Stimulated activated CD4-positive, alpha-beta T cell treated with anti-CD3 and anti-CD28 coated beads, Interleukin-15, amount 100 ng/mL, for 1 hour (primary cell): ENCODE measurements at places on chromosomes 11 and 22.

- DNase-seq, result no peak
Observed at GRCh38 chr11:6642957-6643356, 12.7 kb downstream of the DCHS1 start.

DNA sequence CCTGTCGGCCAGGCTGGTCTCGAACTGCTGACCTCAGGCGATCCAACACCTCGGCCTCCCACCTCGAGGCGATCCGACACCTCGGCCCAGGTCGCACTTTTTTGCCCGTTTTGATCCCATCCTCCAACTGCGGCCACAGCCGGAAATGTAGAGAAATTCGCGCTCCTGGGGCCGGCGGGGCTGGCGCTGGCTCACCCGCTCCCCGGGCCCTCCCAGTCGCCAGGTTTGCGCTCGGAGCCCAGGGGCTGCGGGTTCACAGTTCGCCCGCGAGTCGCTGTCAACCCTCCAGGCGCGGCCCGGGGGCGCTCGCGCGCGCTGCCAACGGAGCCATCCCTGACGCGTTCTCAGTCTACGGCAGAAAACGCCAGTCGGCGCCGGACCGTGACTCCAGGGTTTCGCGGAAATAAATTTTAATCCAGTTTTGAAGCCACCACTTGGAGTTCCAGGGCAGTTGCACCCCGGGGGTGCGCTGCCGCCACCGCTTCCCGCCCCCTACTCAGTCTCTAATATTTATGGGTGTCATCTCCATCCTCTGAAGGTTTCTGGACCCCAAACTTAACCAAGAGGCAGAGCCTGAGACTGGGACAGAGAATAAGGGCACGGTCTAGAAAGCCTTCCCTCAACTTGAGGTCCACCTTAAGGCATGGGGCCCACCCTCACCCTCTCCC is 1.5 kb upstream of the KLHDC7B start:
- DNase-seq, result peak; percentile 77

DNA sequence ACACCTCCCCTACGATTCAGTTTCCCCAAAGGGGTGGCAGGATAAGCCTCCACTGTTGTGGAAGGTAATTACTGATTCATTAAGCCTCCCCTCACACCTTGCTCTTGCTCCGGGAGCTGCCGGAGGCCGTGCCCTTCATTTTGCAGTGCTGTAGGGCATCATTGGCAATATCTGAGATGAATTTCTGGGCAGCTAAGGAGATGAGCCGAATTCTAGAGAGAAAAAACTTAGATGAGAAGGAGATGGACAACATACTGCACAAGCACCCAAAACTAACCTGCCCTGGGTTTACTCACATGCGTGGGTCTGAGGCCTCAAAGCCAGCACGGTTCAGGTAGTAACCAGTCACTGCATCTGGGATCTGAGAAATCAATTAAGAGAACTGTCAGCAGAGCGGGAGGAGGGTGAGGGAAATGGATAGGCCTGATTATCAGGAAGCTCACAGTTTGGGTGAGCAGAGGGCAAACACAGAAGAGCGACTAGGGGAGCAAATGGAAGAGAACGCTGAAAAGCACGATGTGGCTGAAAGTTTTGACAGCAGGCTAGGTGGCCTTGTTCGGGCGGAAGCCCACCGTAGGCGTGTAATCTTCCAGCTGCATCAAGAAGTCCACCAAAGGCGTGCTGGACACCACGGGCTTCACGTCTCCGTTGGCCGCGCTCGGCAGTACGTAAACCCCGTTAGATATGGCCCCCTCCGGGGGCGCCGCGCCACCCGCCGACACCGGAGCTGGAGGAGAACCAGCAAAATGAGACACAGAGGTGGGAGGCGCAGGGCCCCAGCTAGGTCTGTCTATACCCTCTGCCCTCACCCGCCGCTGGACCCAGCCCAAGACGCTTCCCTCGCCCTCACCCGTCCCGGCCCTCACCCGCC is 689 bp downstream of the TAF10 start:
- no peak for DNase-seq

DNA sequence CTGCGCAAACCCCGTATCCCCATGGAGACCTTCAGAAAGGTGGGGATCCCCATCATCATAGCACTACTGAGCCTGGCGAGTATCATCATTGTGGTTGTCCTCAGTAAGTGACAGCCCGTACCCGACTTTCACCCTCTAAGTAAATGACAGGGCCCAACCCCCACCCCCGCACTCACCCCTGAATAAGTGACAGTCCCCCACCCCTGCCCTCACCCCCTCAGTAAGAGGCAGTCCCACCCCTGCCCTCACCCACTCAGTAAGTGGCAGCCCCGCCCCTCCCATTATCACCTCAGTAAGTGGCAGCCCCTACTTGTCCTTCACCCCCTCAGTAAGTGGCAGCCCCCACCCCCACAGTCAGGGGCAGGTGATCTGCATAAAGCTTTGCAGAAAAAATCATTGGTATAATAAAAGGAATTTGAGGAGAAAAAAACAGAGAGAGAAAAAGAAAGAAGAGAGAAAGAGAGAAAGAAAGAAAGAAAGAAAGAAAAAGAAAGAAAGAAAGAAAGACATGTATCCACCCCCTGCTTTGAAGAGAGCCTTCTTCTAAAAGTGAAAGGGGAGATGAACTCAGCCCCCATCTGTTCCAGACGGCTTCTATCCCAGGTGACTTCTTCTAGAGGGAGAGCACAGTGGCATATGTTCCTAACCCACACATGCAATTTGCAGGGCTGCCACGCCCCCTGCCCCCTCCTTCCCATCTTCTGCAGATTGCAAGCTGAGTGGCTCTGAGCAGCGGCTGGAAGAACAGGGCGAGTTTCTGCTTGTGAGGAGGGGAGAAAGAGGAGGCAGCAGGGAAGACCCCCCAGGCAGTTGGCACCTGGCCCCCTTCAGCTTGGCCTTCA is 12.5 kb upstream of the SMIM35 start:
- no peak for DNase-seq

- DNase-seq, result no peak
Observed at GRCh38 chr11:38019072-38019775, 1421.2 kb upstream of the RAG2 start.

- DNase-seq, result no peak
Observed at GRCh38 chr11:37916331-37916730, 1318.3 kb upstream of the RAG2 start.

GRCh38 chr11:2530855-2531200 is 86.0 kb downstream of the KCNQ1 start:
- DNase-seq, result no peak

GRCh38 chr11:113663567-113663966 is 42.5 kb downstream of the TMPRSS5 start:
- no peak for DNase-seq

- DNase-seq, result no peak
Observed at GRCh38 chr11:116053548-116053919, 549.3 kb upstream of the CADM1 start.

GRCh38 chr11:68313574-68314202 is 1.3 kb downstream of the LRP5 start:
- DNase-seq, result no peak

DNA sequence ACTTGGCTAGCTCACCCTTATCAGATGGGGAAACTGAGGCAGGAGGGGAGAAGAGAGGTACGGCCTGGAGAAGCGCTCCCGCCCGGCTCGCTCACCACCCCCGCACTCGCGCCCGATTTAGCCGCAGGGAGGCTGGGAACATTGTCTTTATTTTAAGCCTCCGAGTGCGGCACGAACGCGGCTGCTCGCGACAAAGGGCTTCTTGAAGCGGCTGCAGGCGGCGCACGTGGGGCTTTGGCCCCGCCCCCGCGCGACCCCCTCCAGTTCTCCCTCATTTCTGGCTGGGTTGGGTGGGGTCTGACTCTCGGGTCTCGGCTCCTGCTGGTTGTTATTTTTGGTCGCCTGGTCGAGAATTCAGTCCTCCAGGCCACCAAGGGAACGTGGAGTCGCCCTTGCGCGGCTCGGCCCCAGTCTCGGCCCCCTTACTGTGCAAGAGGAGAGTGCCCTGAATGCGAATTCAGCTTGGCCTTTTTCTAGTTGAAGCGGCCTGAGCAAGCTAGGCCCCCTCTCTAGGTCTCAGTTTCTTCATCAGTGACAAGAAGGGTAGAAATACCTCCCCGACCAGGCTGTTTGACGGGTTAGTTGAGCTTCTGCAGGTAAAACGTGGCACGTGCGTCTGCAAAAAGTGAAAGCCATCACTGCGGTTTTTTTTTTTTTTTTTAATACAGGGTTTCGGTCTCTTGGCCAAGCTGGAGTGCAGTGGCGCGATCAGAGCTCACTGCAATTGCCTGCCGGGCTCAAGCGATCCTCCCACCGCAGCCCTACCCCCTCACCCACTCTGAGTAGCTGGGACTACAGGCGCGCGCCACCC is 2.6 kb upstream of the CHRM1 start:
- DNase-seq, result no peak

DNA sequence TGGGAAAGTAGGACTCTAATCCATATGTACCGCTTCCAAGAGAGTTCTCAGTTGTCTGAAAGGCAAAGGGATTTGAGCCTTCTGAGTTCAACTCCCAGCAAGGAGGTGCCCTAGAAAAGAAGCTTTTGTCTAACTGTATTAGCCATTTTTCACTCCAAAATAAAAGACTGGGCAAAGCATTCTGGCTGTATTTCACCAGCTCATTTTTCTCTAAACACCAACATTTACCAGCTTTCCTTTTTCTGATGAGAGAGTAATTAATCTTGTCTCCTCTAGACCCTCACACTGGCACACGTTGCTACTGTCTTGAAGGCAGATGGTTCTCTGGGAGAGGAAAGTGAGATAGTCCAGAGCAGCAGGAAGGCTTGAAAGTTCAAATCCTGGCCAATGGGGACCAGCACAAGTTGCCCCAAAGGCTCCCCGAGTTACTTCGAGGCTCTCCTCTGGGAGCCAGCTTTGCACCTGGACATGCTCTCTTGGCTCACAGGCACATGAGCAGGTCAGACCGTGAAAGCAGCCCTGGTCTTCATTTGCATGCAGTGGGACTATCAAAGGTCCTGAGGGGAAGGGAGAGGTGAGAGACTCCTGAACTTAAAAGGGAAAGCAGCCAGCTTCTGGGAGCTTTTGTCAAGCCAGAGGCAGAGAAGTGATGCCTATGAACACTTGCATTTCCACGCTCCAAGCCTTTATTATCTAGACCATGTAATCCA is 100.0 kb downstream of the NTM start:
- no peak for DNase-seq

GRCh38 chr22:33389936-33390335 is 331.8 kb upstream of the SYN3 start:
- DNase-seq, result no peak

DNA sequence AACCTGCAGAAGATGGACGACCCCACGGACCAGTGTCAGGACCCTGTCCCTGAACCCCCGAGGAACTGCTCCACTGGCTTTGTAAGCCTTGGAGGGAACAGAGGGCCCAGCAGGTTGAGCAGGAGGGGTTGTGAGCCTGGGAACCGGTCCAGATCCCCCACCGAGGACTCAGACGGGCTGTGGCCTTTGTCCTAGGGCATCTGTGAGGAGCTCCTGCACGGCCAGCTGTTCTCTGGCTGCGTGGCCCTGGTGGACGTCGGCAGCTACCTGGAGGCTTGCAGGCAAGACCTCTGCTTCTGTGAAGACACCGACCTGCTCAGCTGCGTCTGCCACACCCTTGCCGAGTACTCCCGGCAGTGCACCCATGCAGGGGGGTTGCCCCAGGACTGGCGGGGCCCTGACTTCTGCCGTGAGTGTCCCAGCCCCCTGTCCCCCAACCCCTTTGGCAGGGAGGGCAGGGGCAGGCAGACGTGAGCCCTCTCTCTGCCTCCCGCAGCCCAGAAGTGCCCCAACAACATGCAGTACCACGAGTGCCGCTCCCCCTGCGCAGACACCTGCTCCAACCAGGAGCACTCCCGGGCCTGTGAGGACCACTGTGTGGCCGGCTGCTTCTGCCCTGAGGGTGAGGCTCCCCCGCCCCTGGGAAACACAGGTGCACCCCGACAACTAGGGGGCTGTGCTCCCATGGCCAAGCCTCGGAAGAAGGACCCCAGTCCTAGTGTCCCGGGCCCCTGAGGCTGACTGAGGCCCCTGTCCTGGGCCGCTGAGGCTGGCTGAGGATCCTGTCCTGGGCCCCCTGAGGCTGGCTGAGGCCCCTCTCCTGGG is 6.4 kb downstream of the MUC5AC start:
- DNase-seq, result no peak

DNA sequence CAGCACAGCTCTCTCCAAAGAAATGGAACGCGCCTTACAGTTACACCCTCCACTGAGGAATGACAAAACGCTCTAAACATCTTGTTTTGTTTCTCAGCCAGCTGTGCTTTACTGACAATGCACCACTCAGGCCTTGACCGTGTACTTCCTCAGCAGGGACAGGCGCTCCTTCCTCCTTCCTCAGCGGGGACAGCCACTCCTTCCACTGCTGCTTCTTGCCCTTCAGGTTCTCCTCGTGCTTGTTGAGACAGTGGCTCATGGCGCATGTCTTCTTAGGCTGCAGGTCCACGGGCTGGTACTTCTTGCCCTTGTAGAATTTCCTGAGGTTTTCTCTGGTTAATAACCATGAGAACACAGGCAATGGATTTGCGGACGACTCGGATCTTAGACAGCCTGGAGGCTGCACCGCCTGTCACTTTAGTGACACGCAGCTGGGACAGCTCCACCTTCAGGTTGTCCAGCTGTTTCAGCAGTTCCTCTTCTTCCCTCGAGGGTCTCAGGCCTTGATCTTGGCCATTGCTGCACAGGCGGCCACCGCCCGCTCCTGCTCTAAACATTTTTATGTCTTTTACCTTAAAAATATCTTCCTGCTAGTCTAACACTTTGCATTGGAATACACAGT is 613.8 kb downstream of the BRD1 start:
- no peak for DNase-seq

DNA sequence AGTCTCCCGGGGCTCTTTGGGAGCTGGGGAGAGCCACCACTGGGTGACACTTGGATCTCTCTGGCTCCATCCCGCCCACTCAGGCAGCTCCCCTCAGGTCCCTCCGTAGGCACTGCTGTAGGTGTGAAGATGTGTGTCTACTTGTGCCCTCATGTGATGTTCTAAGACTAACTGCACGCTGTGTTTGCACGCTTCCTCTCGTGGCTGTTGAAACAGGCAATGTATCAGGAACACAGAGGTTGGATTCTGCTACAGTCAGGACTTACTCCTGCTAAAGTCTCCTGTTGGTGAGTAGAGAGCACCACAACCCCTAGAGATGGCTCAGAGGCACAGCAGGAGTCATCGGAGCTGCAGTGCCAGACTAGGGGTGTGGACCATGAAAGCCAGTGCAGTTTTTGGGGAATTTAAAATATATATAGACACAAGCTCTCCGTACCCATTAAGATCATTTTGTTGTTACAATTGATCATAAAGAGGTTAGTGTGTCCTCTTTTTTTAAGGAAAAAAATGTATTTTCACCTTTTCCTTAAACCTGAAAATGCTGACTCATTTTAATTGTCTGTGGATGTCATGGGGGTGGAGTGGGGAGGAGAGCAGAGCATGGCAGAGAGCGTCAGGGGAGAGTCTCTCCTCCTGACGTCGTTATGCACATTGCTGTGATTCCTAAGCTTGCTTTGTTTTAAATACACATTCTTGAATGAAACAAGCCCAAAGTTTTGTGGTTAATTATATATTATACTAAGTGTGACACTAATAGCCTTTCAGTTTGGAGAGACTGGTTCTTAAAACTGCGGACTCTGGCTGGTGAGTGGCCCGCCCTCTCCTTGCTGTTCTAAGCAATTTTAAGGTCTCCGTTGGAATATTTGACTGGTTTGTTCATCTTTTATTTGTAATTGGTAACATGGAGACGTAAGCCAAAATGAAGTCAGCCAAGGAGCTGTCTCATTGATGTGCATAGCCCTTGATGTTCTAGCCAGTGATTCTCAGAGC is 16.2 kb upstream of the CTTN start:
- DNase-seq, result no peak
